ENCODE measurements at places on chromosomes 16 and 17. TPM values are rescaled to one million over a fixed set of nuclear protein-coding genes. Genes with fewer than 3 reads are reported as not detected.
A peak's percentile ranks its signal among the peaks of the same experiment; 100 is the strongest.

- no peak for DNase-seq
Observed at GRCh38 chr17:68450391-68450790, 6.9 kb downstream of the WIPI1 start.

GRCh38 chr17:28485049-28485448, 11.6 kb downstream of the SLC13A2 start:
- no peak for DNase-seq

Gene RNF222
- 0.27 TPM for total RNA-seq

DNA sequence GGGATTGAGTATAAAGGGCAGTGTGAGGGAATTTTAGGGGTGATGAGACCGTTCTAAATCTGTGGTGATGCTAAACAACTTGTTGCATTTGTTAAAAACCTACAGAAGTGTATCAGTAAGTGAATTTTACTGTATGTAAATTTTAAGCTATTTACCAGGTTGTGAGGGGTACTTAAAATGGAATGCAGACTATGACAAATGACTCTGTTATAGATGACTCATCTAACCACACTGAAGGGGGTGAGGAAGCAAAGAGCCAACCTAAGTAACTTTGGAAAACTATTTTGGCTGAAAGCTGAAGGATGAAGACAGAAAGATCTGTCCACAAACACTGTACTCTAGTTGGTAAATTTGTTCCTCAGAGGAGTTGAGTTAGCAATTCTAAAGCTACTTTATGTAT, 5.3 kb upstream of the MKS1 start:
- peak; percentile 47 for DNase-seq

- DNase-seq = no peak
Observed at GRCh38 chr17:32998887-32999228, 7.2 kb downstream of the SPACA3 start.

Gene CBLN1
- total RNA-seq = not detected

Gene SLC12A3
- total RNA-seq = not detected

DNA sequence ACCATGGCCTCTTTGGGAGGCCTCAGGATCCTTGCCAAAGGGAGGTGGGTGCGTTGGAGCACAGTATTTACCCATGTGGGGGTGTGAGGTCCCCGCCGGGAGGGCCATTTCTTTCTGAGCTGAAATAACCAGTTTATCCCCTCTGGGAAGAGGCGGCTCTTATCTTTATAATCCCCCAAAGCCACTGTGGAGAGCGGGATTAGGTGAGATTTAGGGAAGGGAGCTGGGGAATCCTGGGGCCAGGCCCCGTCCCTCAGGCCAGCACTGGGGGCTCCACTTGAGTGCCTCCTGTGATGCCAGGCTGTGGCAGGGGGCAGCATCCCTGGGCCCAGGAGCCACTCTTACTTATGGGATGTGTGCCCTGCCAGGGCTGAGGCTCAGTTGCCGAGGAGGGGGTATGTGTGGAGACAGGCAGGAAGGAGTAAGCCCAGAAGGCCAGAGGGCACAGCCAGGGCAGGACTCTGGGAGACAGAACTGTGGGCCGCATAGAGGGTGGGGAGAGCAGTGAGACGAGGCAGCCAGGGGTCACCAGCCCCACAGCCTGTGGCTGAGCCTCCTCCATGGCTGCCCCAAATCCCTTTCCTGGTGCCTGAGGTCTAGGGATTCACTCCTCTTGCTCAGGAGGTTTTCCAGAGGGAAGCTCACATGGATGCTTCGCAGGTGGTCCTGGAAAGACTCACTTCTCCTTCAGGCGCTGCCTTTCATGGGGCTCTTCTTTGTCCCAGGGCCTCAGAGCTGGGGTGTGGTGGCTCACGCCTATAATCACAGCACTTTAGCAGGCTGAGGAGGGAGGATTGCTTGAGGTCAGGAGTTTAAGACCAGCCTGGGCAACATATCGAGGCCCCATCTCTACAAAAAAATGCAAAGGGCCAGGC, 25.0 kb downstream of the TMEM94 start:
- DNase-seq = no peak

DNA sequence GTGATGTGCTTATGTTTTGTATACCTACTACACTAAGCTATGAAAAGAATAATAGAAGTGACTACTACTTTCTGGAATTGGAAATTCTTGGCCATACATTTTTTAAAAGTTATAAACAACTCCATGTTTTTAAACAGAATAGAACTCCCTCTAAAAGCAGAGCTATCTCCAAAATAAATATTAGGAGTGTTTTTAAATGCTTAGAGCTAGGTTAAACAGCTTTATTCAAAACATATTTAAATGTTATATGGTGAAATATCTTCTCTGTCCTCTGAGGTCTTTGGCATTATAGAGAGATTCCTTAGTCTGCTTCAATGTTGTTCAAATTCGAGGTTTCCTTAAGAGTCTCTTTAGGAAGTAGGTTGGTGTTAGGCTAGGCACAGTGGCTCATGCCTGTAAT, 22.9 kb upstream of the PSMC5 start:
- no peak for DNase-seq

DNA sequence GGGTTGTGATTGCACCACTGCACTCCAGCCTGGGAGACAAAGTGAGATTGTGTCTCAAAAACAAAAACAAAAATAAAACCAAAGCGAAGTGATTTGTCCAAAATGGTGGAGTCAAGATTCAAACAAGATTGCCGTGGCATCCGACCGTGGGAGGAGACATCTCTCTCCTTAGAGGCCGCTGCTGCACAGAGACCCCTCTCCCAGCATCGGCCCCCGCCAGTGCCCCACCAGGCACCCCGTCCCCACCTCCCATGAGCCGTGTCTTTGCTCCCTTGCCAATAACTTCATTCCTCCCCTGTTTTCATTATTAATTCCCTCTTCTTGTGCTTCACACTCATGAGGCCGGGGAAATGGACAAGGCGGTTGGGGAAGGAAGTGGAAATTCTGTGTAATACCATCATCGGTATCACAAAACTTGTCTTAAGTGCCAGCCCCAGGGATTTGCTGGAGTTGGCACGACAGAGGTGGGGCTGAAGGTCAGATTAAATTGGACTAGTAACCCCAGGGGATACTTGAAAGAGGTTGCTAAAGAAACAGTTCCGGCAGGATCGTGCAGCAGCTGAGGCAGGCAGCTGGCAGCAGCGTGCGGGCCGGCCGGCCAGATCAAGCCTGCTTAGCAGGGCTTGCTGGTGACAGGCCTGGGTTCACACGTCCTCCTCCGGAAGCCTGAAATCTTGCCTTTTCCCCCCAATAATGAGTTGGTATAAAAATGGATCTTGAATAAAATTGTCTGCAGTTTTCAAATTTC, 66.8 kb downstream of the RTN4RL1 start:
- no peak for DNase-seq

DNA sequence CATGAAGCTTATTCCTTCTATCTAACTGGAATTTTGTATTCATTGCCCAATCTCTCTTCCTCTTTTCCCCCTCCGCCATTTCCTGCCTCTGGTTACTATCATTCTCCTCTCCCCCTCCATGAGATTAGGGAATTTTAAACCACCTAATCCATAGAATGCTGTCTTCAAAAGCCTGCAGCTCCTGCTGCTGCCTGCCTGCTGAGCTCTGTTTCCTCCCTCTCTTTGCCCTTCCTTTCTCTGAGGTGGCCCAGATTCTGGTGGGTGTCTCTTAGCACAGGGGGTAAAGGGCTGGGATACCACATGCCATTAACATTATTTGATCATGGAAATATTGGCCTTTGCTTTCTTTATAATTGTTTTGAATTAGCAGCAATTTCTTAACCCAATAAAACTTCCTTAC, 241.6 kb downstream of the CNTNAP4 start:
- DNase-seq = no peak

DNA sequence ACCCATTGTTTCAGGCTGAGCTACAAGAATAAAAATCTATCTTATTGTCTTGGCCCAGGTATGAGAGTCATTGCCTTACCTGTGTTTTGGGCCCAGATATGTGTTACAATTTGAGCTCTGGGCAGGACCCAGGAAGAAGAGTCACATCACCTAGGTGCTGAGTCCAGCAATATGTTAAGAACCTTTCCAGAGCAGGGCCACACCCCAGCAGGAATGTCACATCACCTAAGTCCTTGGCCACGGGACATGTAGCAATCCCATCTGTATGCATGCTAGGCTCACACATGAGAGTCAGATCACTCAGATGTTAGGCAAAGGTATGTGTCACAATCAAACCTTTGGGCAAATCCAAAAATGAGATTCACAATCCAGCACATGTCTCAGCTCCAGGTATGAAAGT, 2103.5 kb downstream of the TP53TG3F start:
- no peak for DNase-seq

Gene GAST
- not detected for total RNA-seq

Gene CTDNEP1
- total RNA-seq = 62.7 TPM

DNA sequence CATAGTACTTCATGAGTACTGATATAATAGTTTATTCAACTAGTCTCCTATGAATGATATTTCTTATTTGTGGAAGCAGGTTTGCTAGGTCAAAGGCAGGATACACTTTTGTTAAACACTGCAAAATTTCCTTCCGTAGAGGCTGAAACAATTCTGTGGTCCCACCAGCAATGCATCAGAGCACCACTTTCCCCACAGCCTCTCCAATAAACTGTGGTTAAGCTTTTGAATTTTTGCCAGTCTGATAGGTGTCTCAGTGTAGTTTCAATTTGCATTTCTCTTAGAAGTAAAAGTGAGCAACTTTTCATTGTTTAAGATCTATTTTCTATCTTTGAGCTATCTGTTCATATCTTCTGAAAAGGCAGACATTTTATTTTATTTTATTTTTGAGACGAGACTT, 36.4 kb upstream of the CORO6 start:
- DNase-seq = no peak

DNA sequence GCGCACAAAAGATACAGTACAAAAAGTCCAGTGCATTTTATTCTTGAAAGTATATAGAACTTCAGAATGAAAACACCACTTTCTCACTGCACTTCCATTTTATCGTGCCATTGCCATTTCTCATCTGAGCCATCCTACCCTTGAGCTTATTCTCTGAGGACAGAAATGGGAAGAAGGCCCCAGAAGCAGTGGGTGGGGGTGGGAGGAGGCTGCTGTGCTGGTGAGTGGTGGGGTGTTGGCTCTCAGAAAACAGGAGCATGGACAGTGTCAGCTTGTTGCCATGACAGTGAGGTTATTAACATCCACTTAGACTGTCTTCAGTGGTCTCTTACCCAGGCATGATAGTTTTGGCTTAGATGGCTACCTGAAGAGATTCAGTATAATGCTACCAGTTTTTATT, 4.5 kb downstream of the ATMIN start:
- no peak for DNase-seq

- no peak for DNase-seq
Observed at GRCh38 chr17:60169921-60170817, 20.4 kb downstream of the CA4 start.

- no peak for DNase-seq
Observed at GRCh38 chr16:3656491-3657468, 2.3 kb downstream of the DNASE1 start.

DNA sequence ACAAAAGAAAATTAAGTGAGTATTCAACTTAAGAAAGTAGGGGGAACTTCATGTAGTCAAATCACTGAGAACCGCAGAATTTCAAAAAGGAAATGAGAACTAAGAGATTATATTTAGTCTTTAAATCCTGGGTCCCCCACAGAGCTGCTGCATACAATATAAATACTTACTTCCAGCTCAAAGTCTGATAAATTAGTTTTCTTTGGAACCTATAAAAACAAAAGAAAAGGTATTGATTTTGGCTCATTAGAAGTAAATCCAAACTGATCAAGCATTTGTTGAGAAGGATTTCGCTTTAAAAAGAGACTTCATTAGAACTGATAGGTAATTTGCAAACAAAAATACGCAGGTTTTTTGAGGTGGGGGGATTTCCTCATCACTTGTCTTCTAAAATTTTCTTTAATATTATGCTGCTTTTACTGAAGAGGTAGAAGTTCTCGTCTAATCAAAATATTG, 21.9 kb downstream of the PARN start:
- DNase-seq = no peak

- no peak for DNase-seq
Observed at GRCh38 chr17:48642059-48642842, 16.1 kb upstream of the HOXB9 start.

DNA sequence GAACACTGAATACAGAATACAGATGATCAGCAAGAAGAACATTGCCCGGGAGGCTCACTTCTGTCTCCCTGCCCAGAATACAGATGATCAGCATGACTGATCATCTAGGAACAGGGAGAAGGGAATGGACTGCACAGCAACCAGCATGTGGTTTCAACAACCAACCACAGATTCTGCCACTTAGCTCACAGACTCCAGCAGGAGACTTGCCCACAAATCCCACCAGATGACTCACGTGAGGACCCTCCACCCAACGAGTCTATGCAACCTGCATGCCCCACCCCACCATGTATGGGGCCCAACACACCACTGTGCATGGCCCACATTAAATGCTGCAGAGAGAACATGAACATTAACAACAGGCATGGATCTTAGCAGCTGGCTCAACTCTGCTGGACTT, 36.1 kb upstream of the ALOX12 start:
- no peak for DNase-seq

DNA sequence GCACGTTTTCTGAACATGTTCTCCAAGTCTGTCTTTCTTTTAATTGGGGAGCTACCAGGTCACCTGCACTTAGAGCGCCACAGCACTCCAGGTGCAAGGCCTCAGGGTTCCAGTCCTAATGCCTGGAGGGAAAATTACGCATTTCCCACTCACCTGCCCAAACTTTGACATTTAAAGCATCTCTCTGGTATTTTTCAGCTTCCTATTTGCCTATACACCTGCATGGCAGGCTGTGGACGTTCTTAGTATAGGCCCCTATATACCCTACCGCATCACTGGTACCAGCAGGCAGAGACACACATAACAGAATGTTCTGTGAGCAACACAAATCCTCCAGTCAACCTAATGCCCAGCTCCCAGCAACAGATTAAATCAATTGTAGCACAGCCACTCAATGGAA, 213.3 kb downstream of the MRTFB start:
- no peak for DNase-seq
